Suppressor macrophage (primary cell): ENCODE measurements at places on chromosomes 6 and 20.
A peak's percentile ranks its signal among the peaks of the same experiment; 100 is the strongest.

- peak; percentile 11 for DNase-seq
These were observed 31.0 kb downstream of the TIAM2 start for GRCh38 chr6:155026022-155026705.

GRCh38 chr6:113719545-113719944 is 137.6 kb upstream of the MARCKS start:
- no peak for DNase-seq

GRCh38 chr6:47180633-47181032 is 129.1 kb downstream of the TNFRSF21 start:
- no peak for DNase-seq

DNA sequence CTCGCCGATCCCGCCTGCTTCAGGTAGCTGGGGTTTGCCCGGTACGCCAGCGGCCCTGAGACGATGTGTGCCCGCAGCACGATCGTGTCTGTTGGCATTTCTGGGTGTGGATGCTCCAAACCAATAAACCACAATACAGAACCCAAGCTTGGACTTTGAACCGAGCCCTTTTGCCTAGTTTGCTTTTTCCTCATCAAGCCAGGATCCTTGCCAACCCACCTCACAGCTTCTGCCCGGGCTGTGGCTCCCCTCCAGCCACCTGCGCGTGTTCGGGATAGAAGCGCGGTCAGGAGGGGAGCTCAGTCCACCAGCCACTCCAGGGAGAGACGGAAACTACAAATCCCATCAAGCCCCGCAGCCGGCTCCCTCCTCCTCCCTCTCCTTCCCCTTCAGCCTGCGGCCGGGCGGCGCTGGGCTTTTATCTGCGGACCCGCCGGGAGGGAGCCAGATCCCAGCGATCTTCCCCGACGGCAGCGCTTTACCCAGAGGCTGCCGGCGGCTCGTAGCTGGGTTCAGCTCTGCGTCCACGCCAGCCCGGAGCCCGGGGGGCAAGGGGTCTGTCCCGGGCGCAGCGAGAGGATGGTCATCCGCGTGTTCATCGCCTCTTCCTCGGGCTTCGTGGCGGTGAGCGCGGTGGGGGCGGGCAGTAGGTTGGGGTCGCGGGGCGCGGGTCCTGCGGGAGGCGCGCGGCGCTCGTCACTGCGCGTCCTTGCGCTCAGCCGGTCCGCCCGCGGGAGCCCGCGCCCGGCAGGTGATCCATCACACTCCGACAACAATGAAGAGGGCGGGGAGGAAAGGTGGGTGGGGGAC is at the start of gene SH3BGRL2:
Gene SH3BGRL2 (plus strand): TSS at position 447 of the 810 bp plus-strand sequence. CDS start 133 bp downstream, at position 580.
- DNase-seq, result peak; percentile 69

DNA sequence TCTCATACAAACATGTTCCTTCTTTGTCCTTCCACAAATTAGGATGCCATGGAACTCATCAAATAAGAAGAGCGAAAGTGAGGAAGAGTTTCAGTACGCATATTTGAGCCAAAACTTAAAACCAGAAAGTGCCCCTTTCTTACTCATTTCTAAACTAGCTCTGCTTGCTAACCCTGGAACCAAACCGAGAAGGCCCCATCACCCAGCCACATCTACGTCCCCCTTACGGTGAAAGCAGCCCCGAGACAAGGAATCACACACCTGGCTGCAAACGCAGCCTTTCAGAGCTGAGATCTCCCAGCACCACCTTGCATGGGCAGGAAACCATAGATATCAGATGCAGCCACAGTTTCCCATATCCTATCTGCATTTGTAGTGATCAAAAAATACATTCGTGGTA is 28.5 kb downstream of the TRERF1 start:
- DNase-seq, result no peak

DNA sequence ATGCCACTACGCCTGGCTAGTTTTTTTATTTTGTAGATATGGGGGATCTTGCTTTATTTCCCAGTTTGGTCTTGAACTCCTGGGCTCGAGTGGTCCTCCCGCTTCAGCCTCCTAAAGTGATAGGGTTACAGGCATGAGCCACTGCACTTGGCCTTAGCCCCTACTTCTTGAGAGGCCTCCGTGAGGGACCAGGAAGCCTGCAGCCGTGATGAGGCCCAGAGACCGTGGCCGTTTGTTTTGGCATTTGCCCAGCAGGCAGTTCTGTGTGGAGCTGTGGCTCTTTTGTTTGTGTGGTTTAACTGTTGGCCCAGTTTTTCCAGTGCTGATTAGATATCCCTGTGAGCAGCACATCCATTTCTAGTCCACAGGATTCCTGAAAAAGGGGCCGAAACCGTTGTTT is 39.8 kb downstream of the SRSF3 start:
- DNase-seq, result no peak

DNA sequence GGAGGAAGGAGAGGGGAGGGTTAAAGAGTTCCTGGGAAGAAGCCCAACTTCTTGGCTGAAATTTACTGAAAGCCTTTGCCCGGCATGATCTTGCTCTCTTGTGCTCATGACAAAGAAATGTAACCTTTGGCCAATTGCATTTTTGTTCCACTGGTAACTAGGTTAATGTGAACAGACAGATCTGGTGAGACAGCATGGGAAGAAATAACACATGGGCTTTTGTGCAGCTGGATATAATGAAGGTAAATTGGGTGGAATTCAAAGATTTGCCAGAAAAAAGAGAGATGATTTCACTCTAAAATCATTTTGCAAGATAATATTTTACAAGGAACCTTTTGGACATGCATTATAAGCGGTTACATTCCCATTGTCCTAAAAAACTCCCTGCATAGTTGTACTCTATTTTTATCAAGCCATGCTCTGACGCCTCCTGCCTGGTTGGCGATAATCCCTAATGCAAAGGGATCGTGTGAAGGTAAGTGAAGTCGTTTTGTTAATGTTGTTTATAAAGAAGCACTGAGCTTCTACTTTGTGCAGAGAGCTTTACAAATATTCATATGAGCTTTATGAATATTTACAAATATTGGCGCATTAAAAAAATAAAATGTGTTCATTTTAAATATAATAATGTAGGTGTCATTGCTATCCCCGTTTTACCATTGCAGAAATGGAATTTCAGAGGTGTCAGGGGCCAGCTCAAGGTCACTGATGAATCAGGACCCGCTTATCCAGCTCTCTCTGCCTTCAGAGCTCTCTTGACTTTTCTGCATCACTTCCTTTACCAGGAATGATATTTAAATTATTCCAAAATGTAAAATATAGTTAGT is 161.3 kb upstream of the AGPAT4 start:
- no peak for DNase-seq

GRCh38 chr6:169529931-169530751 is 171.7 kb downstream of the WDR27 start:
- no peak for DNase-seq

DNA sequence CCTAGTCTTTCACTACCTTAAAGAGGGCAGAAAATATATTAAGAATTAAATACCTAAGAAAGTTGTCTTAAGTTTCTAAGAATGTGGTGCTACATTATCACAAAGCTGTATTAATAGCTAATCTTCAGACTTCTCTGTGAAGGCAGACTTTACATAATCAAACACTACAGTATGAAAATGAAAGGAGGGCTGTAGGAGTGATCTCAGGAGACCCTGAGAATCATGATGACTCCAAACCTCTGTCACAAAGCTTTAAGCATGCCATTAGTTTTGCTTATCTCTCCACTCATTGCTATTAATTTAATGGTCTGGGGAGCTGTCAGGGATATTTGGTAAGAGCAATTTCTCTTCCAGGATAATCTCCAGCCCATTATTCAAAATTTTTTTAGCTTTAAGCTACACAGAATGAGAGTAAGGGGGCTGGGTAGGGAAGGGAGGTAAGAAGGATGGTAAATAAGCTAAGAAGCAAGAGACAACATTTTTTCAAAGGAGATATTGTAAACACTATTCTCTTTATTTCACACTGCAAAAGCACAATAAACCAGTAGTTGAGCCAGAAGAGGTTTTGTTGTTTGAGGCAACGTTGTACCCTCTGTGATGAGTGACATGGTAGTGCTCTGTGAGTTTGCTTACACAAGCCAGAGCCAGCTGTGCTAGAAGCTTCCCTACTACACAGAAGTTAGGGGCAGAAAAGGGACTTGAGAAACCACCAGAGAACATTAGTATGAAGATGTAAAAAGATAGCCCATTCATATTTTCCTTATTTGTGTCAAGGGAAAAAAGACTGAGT is 258.8 kb downstream of the GMDS start:
- DNase-seq, result no peak

- no peak for DNase-seq
These were observed 581.6 kb upstream of the FLRT3 start for GRCh38 chr20:14918976-14919375.

- peak; percentile 94 for DNase-seq
These were observed at the start of gene TJAP1 for GRCh38 chr6:43477235-43478007. TJAP1 (plus strand) TSS chr6:43477570; CDS start chr6:43499002, 21,432 bp downstream.

GRCh38 chr20:48898210-48898609 is 23.3 kb upstream of the ARFGEF2 start:
- DNase-seq, result no peak
